ENCODE measurements at places on chromosomes 7 and 10.

DNA sequence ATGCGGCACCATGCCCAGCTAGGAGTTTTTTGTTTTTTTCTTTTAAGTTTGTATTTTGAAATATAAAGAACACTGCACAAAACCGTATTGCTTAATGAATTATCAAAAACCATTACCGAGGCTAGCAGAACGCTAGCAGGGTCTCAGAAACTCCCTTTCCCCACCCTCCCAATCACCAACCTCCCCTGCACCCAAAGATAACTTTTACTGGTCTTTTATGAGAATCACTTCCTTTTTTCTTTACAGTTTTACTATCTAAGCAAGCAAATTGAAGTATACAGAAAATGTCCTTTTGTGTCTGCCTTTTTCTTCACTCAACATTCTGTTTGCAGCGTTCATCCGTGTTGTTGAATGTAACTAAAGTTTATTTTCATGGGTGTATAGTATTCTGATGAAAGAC, 13.4 kb downstream of the HIP1 start:
- no peak for DNase-seq

- DNase-seq: peak; percentile 33
These were observed 30.6 kb downstream of the TLX1 start for GRCh38 chr10:101161494-101162299.

GRCh38 chr7:71982851-71983250, 429.3 kb downstream of the CALN1 start:
- DNase-seq: no peak

GRCh38 chr10:72505435-72505834, 120.4 kb downstream of the MICU1 start:
- DNase-seq: no peak

DNA sequence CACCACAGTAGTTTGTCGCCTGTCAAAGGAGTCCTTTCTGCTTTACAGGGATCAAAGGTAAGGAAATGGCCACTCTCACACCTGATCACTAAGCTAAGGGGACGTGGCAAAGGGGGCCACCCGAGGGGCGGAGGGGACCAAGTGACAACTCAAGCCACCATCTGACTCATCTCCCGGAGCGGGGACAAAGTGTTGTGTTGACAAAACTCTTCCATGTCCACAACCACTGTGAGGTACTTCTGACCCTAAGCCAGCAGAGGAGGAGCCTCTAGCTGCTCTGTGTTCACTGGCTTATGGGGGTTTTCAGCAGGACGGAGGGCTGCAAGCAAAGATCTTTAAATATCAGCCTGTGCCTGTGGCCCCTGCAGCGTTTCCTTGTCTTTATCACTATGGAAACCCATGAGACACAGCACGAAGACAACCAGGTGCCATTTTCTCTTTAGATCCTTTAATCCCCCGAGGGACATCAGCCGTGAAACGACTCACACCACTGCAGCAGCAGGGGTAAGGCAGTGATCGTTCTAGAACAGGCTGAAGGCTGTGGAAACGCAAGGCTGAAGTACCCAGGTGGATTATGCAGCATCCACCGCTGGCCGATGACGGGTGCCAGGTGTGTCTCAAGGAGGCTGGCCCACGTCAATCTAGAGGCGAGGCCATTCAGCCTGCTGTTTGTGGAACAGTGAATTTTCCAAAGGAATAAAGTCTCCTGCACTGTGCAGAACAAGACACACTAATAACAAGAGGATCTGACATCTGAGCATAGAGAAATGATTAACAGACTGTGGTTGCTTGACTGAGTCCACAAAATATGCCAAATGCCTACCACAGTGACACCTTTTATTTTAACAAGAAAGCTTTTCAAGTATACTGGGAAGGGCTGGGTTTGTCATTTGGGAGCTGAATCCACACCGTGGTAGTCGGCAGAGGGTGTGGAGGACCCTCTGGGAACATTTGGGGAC, 26.6 kb upstream of the DDC start:
- peak; percentile 17 for DNase-seq

GRCh38 chr10:8531116-8531515, 476.6 kb downstream of the GATA3 start:
- no peak for DNase-seq

DNA sequence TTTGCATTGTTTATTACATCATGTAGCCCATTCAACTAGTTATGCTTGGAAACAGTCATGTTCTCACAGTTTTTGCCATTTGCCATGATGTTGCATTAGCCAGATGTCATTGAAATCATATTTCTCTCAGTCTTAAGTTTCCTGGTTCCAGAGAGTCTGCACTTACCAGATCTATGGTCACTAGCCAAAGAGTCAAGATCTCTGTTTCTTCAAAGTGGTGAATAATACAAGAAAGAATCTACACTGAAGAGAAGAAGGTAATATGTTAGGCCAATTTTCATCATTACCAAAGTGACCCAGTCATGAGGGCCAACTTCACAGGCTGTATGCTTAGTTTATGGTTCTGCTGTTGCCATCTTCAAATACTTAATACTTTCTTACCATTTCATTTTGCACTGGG, 89.0 kb upstream of the PHYHIPL start:
- no peak for DNase-seq

- DNase-seq: no peak
These were observed 142.9 kb downstream of the PTPRN2 start for GRCh38 chr7:158444501-158445420.

GRCh38 chr10:106175760-106176377, 988.6 kb downstream of the SORCS1 start:
- DNase-seq: no peak

DNA sequence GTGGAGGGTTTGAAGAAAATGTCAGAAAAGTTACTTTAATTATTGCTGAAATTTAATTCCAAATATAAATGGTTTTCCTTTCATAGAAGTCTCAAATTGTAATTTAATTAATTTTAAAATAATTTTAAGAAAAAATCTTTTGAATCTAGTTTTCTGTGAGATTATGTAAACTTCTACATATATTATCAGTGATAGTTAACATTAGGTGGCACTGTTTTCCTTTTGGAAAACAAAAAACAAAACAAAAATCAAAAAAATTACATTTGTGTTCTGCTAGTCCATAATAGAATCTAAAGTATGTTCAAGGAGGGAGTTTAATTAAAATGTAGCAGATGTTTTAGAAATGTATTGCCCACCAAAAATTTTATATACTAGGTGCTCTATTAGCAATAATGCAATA, 1456.7 kb downstream of the REEP3 start:
- no peak for DNase-seq

DNA sequence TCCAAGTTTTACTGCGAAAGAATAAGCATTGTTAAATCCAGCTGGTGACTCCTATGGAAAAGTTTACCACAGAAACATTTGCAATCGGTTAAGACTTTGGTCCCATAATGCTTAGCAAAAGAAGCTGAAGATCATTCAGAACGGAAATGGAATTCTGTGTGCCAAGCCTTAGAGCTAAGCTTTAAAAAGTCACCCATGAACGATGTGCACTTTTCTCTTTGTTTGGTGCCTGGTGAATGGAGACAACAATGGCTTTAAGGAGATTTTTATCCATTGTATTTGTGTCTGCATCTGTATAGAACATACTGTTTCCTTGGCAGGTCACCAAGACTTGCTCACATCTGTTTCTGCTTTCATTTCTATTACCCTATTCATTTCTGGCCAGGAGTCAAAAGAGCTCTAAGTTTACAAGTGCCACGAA, 26.3 kb upstream of the COL1A2 start:
- no peak for DNase-seq

DNA sequence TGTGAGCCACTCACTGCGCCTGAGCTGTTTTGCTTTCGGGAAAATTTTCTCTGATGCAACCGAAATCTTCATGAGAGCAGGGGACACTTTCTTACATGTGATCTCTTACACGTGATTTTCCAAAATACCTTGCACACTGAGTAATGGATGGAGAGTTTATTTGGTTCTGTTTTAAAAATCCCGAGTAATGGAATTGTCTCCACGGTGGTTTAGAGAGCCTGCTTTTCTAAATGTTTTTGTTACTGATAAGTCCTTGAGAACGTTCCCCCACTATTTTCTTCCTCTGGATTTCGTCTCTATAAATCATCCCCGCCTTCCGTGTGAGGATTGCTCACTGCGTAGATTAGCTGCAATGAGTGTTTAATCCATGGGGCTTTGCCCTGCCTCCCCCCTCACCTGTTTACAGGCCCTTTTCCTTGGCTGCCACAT, 25.7 kb downstream of the CAMK1D start:
- DNase-seq: no peak
